ENCODE measurements at places on chromosomes 13 and 19.

GRCh38 chr19:47564081-47564480 lies 8.9 kb downstream of the ZNF541 start:
- DNase-seq: no peak

DNA sequence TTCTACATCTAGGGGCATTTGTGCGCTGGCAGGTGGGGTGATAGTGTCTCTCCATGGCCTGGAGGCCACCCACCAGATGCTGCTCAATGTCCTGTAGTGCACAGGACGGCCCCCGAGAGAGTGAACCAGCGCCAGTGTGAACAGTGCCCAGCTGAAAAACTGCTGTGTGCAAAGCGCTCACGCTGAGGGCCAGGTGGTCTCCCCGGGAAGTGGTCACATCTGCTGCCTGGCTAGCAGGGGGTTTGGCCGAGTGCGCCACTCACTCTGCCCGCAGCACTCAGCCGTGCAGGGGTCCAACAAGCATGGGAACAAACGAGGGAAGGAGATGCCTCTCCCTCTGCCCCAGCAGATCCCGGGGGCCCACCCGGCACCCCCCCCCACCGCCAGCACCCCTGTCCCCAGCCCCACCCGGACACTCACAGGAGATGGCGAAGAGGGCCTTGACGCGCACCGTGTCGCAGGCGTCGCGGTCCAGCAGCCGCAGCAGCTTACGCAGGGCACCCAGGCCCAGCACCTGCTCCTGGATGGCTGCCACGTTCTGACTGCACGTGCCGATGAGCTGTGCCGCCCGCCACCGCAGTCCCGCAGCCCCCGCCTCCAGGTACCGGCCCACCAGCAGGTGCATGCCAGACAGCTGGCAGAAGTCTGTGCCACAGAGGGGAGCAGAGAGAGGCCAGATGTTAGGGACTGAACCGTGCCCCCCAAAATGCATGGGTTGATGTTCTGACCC lies 5.8 kb downstream of the HSPBP1 start:
- no peak for DNase-seq

DNA sequence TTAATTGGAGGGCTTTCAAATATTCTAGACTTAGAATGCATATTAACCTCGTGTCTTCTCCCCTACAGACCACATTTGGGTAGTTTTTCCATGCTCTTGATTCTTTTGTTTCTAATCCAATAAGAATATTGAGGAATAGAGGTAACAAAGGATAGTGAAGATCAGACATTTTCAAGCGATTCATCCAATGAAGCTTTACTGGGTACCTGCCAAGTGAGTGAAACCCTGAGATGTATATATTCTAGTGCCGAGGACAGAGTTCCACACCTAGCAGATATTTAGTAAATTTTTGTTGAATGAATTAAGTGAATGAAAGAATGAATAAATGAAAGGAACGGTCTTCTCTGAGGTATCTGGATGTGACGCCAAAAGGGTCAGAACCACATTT lies 442 bp upstream of the RFC3 start:
- no peak for DNase-seq

DNA sequence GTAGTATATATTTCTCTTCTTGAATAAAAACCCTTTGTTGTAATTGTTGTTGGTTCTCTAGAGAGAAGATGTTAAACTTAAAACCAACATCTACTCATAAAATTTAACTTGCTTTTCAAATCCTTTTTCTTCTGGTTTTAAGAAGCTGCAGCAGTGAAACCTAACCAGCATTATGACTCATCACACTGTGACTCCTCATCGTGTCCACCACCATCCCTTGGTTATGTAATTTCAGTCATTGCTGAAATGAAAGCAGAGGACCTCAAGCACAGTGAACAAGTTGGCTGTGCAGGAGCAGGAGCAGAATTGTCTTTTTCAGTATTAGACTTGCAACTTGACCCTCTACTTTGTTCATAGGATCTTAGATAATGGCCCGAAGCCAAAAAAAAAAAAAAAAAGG lies 64.9 kb upstream of the HTR2A start:
- DNase-seq: no peak

DNA sequence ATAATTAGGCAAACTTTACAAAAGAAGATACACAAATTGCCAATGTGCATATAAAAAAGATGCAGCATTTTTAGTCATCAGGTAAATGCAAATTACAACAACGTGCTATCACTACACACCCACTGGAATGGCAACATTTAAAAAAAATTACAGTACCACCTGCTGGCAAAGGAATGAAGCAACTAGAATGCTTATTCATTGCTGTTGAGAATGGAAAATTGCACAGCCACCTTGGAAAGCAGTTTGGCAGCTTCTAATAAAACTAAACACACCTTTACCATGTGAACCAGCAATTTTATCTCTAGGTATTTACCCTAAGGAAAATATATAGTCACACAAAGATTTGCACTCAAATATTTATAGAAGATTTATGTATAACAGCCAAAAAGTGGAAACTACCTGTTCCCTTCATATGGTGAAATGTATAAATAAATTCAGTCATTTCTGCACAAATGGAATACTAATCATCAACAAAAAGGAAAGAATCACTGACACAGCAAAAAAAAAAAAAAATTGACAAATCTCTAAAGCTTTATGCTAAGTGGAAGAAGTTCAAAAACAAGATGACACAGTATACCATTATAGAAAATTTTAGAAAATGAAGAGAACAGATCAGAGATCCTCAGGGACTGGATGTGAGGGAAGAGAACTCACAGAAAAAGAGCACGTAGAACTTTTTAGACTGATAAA lies 30.3 kb downstream of the OXGR1 start:
- no peak for DNase-seq

GRCh38 chr13:73268306-73268705 lies 209.5 kb downstream of the KLF5 start:
- no peak for DNase-seq
